Stimulated activated CD8-positive, alpha-beta memory T cell treated with anti-CD3 and anti-CD28 coated beads, Interleukin-7, amount 100 ng/mL, for 1 hour (primary cell): ENCODE measurements at places on chromosomes 6 and 20.

DNA sequence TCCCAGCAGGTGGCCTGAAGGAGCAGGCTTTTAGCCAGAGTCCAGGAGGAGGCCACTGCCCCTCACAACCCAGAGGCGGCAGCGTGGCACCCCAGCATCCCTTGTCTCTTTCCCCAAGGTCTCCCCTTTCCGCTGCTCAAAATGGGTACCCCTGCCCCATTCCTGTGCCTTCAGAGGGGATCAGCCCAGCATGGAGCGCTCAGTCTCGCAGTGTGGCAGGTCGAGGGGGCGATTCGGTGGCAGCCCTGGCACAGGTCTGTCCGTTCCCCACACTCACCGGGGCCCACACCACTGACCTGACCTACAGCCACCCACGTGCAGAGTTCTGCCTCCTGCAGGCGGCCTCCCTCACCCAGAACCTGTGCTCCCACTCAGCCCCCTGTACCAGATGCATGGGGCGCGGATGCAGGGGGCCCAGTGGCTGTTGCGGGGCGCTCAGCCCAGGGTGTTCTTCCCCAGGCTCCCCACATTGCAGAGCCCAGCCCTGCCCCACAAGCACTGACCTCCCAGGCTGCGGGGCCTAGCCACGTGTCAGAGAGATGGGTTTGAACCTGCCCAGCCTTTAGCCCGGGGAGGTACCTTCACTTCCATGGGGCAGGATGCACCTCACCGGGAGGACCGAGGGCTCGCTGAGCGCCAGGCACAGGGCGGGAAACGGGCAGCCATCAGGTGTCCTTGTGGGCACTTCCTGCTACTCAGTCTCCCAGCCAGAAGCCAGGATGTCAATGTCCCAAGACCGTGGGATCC, 41.8 kb downstream of the DSTN start:
- DNase-seq: no peak

DNA sequence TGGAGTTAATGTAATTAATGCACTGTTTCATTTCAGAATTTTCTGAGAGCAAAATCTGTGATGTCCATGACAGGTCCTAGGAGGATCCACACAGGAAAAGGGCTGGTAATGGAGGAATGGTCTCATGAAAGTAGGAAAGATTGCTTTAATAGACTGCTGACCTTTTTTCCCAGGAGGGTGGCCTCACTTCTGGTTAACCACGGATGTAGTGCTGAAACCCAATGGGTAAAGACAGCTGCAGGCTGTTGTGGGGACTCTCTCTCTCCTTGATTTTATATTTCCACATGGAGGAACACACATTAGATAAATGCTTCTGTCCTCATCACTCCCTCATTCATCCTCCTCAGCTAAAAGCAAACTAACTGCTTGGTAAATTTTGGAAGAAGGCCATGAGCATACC, 23.6 kb upstream of the RIPOR2 start:
- DNase-seq: no peak

DNA sequence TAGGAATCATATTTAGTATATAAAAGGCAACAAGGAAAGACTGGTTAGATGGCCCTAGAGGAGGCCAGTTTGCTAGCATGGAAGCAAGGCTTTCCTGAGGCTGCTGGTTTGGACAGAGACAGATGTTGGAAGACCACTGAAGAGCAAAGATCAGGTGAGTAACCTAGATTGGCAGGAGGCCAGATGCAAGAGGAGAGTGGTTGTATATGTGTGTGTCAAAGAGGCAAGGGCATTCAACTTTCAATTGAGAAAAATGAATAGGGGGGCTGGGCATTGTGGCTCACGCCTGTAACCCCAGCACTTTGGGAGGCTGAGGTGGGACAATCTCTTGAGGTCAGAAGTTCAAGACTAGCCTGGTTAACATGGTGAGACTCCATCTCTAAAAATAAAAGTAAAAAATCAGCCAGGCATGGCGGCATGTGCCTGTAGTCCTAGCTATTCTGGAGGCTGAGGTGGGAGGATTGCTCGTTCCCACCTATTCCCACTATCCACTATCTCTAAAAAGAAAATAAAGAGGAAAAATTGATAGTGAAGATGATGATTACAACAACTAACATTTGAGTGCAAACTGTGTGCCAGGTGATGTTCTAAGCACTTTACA, 79.8 kb downstream of the PRDM1 start:
- no peak for DNase-seq

DNA sequence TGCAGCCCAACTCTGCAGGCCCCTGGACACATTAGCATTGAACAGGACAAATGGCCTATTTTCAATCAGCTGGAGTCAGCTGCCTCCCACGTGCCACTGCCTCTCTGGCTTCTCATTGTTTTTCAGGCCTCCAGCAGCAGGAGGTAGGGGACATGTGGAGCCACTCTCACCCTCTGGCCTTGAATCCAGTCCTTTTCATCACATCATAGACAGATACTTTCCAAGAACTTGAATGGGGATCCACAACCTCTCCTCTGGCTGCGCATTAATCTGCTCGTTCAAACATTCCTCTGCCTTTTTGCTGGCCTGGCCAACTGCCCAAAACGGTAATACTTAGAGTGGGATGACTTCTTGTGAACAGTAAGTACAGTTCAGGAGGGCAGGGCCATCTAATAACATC, 592.3 kb downstream of the PKHD1 start:
- DNase-seq: no peak

- DNase-seq: no peak
These were observed 301.4 kb upstream of the CDYL start for GRCh38 chr6:4474810-4475209.

DNA sequence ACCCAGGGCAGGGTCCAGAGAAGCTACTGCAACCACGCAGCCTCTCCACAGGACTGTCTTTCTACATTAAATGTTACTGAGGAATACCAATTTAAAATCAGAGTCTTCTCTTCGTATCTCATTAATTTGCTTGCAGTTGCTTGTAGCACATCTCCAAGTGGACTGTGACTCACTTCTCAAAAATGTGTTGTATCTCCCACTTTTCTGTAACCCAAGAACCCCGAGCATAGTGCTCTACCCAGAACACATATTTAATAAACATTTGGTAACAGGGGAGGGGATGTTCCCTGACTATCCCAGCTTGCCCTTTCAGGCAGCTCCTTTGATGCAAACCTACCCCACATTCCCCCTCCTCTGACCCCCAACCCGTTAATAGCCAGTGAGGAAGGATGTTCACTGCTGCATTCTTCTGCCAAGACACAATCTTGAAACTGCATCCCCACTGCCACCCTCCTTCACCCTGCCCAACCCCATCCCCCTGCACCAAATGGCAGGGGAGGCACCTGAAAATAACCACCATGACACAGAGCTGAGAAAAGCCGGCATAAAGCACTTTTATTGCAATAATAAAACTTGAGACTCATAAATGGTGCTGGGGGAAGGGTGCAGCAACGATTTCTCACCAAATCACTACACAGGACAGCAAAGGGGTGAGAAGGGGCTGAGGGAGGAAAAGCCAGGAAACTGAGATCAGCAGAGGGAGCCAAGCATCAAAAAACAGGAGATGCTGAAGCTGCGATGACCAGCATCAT, 24.2 kb downstream of the FKBP1A start:
- DNase-seq: no peak

DNA sequence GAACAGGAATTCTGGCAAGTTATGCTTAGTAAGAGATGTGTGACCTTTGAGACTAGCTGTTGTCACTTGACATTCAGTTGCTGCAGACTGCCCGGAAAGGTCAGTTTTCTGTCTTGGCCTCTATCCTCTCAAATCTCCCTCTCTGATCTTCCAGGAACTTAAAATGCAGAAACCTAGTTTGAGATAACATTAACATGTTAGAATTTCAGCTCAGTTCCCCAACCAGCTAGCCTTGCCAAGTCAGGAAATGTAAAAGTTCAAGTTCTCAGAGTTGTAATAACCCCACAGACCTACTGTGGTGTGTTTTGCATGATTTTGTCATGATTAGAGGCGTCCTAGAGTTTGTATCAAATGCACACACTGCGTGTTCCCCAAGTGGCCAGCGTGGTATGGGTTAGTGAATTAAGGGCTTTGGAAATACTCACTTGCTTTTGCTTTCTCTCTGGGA, 46.6 kb downstream of the DUSP22 start:
- DNase-seq: no peak

GRCh38 chr6:139275279-139276055, 16.3 kb downstream of the TXLNB start:
- DNase-seq: no peak

GRCh38 chr6:96624957-96625356, 62.0 kb downstream of the FHL5 start:
- DNase-seq: no peak

DNA sequence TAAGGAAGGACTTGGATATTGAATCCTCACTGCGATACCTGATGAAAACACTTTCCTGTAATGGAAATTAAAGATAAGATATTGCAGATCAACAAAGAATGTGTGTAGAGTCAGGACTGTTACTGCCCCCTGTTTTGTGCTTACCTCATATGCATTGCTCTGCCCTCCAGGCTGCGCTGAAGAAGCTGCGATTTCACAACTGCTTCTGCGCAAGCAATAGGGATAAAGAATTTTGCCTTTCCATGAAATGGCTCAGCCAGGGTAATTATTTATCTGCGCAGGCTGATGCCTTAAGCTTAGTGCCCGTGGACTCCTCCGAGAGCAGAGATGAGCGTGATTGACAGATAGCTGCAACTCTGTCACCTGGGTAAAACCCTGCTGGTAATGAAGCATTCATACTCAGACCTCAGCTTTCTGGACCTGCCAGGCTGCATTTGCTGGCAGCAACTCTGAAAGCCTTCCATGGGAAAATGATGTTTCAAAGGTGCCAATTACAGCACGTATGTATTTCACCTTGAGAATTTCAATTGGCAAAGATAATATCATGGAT, 370.6 kb downstream of the SAMD5 start:
- no peak for DNase-seq
